ENCODE measurements at places on chromosomes 3 and 15. TPM values are rescaled to one million over a fixed set of nuclear protein-coding genes. Genes with fewer than 3 reads are reported as not detected.

Gene EPHB3
- total RNA-seq = 0.12 TPM

Gene TTC21A
- total RNA-seq = 3.8 TPM

Gene FANCD2OS
- not detected for total RNA-seq

Gene CAND2
- 0.98 TPM for total RNA-seq

DNA sequence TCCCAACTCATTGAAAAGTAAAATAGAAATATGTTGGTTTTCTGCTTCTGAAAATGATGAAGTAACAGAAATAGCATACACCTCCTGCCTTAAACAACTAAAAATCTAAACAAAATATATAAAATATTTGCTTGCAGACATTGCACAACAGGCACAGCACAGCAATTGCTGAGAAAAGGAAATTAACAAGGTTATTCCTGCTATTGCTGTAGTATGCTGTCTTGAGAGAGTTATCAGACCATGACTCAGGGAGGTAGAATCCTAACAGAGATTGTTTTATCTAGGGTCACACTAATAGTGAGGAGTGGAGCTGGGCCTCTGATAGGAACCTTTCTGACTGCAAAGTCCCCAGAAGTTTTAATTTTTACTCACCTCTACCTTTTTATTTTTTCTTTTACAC is 72.6 kb downstream of the ZBTB20 start:
- peaks cover 7% of the 10 kb centered on the region for H3K36me3 ChIP-seq
- H3K27me3 ChIP-seq = no peaks in the 10 kb centered on the region
- H3K4me1 ChIP-seq = peaks cover 5% of the 10 kb centered on the region
- H3K27ac ChIP-seq = no peak overlapping the region
- DNase-seq = no peak

Data from activated CD4-positive, alpha-beta T cell treated with anti-CD3 and anti-CD28 coated beads, Interleukin-2, amount 10 ng/mL, durations not matched to agents 7 days and 5 days (primary cell).